RKO (cell line): ENCODE measurements at places on chromosomes 11 and 22.
A peak's percentile ranks its signal among the peaks of the same experiment; 100 is the strongest.

DNA sequence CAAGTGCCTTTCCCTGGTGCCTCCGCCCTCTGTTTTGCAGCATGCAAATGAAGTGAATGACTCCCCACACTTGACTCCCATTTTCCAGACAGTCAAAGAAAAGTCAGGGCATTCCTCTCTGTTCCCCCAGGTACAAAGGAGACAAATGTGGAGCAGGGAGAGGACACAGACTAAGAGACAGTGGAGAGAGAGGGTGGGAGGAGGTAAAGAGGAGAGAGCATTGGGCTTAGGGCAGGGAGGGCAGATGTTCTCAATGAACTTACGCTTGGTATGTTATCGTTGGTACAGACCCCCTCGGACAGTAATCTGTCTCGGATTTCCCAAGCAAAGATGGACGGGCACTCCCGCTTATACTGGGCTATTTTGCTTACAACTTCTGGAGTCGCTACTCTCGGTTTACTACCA lies 9.8 kb downstream of the PAX6 start:
- no peak for DNase-seq

- no peak for DNase-seq
Measured at GRCh38 chr11:114736806-114737205, 58.5 kb downstream of the NXPE2 start.

GRCh38 chr11:3816673-3817072 lies 8.3 kb downstream of the PGAP2 start:
- no peak for DNase-seq

DNA sequence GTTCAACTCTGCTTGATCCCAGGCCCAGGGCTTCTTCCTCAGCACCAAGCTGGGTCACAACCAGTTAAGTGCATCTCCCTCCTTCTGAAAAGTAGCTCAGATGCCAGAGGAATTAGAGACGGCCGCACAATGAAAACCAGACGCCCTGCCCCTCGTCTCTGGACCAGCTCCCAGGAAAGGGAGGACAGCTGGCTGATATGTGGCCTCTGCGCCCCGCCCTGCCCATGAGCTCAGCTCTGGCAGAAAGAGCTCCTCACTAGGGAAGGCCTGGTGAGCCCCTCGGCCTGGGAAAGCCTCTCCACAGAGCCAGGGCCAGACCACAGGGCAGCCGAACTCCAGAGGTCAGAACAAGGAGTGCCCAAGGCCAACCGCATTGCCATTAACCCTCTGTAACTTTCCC lies 18.1 kb upstream of the SCGB1A1 start:
- DNase-seq = no peak

- no peak for DNase-seq
Measured at GRCh38 chr11:2436013-2436520, 8.2 kb downstream of the TRPM5 start.

GRCh38 chr11:102927624-102927990 lies 27.9 kb downstream of the MMP13 start:
- no peak for DNase-seq

GRCh38 chr11:92790926-92791616 lies 178.4 kb upstream of the MTNR1B start:
- DNase-seq = no peak

DNA sequence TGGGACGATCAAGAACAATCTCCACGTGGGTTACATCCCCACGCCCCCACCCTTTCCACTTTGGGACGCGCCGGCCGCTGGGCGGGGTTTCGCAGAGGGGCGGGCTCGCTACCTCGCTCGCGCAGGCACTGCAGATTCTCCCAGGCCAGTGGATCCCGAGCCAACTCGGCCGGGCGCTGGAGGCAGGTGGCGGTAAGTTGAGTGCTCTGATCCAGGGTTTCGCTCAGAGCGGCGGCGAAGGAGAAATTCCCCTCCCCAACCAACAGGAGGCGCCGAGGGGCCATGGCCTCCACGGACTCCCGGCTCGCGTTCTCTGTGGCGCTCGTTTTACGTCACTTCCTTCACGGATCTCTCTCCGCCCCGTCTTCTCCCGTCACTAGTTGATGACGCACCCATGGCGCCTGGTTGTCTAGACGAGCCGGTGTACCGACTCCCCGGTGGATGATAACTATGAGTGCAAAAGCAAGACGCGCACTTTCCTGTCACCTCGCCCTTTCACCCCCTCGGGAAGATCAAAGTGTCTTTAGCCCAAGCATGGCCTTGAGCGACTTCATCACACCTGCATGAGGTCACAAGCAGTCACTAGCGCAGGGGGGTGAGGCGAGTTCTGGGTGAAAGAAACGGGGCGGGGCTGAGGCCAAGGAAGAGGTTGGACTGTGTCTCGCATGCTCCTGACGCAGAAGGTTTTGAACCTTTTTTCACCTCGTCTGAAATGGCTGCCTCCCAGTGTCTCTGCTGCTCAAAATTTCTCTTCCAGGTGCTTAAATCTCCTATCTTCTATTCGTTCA lies at the start of the genes CFAP68 and FDXACB1:
Gene CFAP68, plus strand, starts transcription at position 693 of the 788 bp plus-strand sequence. Its CDS starts 20 bp downstream, at position 713.
Gene FDXACB1, minus strand, starts transcription at position 317 of the 788 bp plus-strand sequence. Its CDS starts 33 bp downstream, at position 284.
- peak; percentile 96 for DNase-seq

GRCh38 chr11:46159680-46160079 lies 38.4 kb upstream of the PHF21A start:
- DNase-seq = no peak

DNA sequence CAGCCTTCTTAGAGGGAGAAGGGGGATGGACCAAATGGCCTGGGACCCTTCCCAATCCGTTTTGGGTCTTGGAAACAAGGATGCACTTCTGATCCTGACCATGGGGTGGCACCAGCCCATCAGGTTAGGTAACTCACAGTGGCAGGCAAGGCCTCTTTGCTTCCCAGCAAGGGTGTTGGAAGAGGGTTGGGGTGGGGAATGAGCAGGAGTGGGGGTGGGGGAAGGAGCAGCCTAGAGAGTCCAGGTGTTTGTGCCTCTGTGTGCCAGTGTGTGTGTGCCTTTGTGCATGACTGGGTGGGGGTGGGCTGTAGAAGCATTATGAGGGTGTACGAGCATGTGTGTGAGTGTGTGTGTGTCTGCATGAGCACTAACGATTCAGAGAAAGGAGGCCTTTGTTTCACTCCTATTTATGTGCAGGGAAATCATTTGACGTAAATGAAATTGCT lies 213.1 kb downstream of the INSC start:
- peak; percentile 28 for DNase-seq

DNA sequence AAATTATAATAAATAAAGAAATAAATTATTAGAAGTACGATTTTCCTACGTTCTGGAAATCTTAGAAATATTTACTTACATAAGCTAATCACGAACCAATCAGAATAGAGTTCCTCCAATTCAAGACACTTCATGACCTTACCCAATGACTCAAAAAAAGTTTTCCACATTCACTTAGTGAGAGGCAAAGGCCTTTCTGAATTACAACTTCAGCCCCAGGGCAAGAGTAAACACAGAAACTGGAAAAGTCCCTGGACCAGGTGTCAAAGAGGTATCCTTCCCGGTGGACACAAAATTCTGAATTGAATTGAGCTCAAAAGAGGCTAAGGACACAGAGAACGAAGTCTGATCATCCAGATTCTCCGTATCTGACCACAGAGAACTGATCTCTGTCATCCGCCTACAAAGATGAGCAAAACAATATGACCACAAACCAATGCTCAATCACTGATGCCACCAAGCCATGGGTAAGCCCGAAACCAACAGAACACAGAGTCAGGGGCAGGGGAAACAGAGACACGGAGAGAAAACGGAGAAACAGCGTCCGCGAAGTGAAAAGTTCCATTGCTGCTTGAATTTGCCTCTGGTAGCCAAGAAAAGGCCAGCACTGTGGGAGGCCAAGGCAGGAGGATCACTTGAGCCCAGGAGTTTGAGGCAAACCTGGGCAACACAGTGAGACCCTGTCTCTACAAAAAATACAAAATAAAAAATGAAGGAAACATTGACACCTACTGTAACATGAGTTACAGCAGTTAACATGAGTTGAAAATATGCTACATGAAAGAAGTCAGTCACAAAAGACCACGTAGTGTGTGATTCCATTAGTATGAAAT lies 6.8 kb downstream of the BID start:
- DNase-seq = no peak

- DNase-seq = no peak
Measured at GRCh38 chr22:50190941-50191741, 5.4 kb downstream of the TRABD start.

GRCh38 chr11:61083601-61084147 lies 18.6 kb upstream of the CD5 start:
- no peak for DNase-seq

GRCh38 chr11:64316672-64317324 lies 561 bp downstream of the TRMT112 start:
- peak; percentile 62 for DNase-seq

- DNase-seq = no peak
Measured at GRCh38 chr22:42300259-42301076, 30.0 kb upstream of the TCF20 start.

DNA sequence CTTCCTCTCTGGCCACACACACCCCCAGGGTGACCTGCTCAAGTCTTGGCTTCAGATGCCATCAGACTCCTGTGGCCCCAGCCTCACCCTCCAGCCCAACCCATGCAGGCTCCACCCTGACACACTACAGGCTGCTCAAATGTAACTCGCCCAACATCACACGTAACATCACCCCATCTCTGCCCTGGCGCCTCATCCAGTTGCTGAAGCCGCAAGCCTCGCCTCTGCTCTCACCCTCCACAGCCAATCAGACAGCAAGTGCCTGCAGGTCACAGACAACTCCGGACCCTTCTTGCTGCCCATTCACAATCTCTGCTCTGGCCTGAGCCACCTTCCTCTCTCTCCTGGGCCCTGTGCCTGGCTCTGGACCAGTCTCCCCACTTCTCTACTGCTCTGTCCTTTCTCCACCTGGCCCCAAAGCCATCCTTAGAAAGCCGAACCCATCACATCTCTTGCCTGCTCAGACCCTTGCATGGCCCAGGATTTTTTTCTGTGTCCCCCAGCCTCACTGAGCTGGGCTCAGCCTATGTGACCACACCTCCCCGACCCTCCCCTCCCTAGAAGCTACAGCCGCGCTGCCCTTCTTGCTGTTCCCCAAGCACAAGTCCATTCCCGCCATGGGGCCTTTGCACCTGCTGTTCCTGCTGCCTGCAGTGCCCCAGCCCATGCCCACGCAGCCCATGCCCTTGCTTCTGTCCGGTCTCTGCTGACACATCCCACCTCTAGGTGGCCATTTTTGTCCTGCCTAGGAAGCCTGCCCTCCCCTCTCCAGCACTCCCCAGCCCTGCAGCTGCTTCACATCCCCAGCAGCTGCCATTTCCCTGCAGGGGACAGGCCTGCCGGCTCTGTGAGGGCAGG lies 333.9 kb downstream of the CTTN start:
- no peak for DNase-seq

DNA sequence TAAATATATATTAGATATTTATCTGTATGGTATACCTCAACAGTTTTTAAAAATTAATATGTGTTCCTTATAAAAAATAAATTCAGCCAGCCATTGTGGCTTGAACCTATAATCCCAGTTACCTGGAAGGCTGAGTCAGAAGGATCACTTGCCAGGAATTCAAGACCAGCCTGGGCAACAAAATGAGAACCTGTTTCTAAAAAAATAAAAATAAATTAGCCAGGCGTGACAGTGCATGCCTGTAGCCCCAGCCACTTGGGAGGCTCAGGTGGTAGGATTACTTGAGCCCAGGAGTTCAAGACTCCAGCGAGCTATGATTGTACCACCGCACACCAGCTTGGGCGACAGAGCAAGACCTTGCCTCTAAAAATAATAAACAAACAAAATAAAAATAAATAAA lies 54.9 kb downstream of the PHF21A start:
- no peak for DNase-seq

DNA sequence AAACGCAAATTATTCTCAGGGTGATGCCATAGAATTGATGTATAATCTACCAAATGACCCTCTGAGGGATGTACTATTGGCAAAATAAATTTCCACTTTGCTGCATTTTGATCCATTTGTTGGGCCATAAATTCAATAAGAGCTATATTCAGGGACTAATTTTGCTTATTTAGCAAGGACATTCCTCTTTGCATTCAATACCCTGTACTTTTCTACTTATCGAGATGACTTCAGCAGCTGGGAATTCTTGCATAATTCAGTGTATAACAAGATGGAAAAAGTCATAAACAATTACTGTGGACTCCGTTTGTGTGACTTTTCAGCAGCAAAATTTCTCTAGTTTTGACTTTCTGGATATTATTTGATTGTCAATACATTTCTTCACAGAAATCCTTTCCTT lies 744.7 kb upstream of the CCDC179 start:
- no peak for DNase-seq

DNA sequence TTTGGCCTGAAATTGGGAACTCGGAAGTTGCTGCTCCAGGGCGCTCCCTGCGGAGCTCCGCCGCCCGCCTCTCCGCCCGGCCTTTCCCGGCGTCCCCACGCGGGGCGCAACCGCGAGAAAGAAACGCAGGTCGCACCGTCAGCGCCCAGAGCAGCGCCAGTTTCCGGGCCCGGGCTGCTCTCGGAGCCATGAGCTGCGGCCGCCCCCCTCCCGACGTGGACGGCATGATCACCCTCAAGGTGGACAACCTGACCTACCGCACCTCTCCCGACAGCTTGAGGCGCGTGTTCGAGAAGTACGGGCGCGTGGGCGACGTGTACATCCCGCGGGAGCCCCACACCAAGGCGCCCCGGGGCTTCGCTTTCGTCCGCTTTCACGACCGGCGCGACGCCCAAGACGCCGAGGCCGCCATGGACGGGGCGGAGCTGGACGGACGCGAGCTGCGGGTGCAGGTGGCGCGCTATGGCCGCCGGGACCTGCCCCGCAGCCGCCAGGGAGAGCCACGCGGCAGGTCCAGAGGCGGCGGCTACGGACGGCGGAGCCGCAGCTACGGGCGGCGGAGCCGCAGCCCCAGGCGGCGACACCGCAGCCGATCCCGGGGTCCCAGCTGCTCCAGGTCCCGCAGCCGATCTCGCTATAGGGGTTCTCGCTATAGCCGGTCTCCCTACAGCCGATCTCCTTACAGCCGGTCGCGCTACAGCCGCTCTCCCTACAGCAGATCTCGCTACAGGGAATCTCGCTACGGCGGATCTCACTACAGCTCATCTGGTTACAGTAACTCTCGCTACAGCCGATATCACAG lies 521 bp downstream of the SRSF8 start:
- DNase-seq = peak; percentile 83

DNA sequence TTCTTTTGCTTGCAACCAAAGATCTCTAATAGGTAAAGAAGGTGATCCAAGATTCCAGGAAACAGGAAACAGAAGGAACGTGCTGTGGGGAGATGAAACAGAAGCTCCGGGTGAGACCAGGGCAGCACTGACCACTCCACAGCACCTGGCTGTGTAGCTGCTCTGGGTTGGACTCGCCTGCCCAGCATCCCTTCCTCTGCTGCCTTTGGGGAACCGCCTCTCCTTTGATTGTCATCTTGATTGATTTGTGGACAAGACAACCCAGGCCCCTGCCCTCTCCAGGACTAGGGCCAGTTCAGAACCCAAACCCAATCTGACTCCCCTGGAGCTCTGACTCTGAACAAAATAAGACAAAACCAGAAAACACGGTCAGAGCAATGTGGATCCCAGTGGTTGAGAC lies 14.7 kb upstream of the APOBEC3A start:
- DNase-seq = no peak
